Activated naive CD4-positive, alpha-beta T cell treated with anti-CD3 and anti-CD28 coated beads, Interleukin-2, amount 50 U/mL, for 72 hours (primary cell): ENCODE measurements at places on chromosomes 12 and 14.

DNA sequence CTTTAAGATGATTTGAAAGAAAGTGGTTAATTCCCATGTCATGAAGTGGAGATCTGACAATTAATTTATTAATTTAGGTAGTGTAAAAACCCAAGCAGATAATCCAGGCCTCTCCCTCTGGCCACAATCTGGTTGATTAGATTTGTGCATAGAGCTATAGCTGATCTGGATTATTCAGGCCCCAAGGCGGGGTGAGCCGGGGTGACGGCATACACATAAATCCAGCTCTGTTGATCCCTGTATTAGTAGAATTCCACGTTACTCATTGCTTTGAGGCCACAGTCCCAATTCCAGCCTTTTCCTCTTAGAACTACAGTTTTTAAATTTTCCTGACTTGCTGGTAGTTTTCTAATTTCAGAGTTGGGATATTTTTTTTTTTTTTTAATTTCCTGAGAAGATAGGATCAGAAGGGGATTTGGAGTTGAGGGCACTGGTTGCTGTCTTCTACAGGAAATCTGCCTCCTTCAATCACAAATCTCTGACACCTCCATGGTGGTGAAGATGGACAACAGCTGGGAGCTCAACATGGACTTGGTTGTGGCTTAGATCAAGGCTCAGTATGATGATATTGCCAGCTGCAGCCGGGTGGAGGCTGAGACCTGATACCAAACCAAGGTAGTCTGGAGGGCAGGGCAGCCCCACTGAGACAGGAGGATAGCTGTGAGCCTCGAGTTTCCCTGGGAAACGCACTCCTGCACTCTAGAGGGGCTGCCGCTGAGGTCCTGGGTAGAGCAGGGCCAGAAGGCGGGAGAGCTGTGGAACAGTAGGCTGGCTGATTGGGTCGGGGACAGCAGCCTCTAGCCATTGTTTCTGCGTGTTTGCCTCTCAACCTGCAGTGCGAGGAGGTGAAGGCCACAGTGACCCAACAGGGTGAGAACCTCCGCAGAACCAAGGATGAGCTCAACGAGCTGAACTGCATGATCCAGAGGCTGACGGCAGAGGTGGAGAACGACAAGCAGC lies 19.4 kb downstream of the KRT85 start:
- DNase-seq, result no peak

DNA sequence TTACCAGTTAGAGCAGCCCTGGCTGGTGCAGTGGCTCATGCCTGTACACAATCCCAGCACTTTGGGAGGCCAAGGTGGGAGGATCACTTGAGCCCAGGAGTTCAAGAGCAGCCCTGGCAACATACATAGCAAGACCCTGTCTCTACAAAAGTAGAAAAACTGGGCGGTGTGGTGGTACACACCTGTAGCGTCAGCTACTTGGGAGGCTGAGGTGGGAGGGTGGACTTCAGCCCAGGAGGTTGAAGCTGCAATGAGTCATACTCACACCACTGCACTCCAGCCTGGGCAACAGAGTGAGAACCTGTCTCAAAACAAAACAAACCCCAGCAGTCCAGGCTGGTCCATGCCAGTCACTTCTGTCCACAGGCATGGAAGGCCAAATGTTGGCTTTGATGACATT lies 7.4 kb downstream of the COX14 start:
- DNase-seq, result no peak

DNA sequence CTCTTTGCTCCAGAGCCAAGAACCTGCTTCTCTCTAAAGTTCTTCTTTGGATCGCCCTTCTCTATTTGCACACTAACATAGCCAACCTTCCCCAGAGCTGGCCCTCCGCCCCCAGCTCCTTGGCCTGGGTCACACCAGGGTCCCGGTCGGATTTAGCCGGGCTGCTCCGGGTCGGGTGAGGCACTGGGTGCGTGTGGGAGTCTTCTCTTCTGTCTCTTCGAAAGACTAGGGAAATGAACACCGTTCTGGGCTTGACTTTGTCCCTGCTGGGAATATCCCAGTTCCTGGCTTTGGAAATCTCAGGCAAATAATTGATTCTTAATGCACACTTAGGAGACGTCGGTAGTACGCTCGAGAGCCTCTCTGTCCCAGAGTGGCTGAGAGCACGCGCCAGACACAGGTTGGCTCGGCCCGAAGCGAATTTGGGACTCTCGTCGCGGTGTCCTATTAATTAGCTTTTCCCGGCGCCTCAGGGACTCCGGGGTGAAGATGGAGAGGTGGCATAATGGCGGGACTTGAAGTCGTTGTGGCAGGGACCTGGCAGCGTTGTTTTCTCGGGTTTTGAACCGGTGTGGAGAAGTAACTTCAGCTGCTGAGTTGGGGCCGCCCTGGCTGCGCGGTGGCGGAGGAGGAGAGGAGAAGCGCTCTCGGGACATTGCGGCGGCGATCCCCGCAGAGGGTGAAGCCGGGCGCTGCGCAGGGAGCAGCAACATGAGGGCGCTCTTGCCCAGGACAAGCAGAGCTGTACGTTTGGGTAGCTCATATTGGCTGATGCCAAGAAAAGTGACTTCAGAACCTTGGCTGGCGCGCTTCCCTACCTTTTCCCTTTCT lies 7.5 kb downstream of the FOXG1 start:
- DNase-seq, result no peak

DNA sequence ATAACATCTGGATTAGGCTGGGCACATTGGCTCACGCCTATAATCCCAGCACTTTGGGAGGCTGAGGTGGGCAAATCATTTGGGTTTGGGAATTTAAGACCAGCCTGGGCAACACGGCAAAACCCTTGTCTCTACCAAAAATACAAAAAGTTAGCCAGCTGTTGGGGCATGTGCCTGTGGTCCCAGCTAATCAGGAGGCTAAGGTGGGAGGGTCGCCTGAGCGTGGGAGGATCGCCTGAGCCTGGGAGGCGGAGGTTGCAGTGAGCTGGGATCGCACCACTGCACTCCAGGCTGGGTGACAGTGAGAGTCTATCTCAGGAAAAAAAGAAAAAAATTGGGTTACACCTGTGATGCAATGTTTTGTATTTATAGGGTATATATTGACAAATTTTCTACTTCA lies 5.3 kb downstream of the NEK9 start:
- no peak for DNase-seq

- no peak for DNase-seq
Measured at GRCh38 chr12:122995503-122996187, 15.2 kb downstream of the ARL6IP4 start.

DNA sequence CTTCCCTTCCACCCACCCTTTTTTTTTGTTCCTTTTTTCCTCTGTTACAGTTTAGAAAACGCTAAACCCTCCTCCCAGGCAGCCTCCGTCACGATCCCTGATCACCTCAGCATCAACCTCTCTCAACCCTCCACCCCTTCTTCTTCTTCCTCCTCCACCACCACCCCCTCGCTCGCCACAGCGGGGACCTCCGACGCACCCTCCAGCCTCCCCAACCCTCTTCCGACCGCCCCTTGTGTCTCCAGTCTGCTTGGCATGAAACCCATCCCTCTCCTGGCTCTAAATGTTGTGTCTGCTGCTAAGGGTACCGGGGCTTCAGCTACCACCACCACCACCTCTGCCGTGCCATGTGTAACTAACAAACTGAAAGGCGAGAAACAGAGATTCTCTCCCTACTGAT lies 22.9 kb downstream of the PCBP2 start:
- DNase-seq, result no peak

GRCh38 chr14:52464175-52464574 lies 88.1 kb downstream of the TXNDC16 start:
- no peak for DNase-seq

DNA sequence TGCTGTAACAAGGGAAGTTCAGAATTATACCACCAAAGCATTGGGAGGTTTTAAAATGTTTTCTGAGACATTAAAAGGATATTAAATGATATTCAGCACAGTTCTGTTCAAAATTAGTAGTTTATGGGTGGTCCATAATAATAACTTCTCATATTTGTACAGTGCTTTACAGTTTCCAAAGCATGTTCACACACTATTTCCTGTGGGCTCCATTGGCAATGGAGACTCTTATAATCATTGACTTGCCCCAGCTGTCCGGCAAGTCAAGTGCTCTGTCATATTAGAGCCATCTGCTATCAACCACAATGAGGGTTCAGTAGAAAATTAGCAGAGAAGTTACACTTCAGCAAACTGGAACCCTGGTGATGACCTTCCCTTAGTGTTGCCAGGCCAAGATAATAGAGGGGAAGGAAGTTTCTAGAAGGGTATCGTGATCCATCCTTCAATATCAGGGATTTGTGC lies 526.6 kb upstream of the CCDC196 start:
- no peak for DNase-seq

- no peak for DNase-seq
Measured at GRCh38 chr14:100626614-100627013, 39.4 kb upstream of the BEGAIN start.

DNA sequence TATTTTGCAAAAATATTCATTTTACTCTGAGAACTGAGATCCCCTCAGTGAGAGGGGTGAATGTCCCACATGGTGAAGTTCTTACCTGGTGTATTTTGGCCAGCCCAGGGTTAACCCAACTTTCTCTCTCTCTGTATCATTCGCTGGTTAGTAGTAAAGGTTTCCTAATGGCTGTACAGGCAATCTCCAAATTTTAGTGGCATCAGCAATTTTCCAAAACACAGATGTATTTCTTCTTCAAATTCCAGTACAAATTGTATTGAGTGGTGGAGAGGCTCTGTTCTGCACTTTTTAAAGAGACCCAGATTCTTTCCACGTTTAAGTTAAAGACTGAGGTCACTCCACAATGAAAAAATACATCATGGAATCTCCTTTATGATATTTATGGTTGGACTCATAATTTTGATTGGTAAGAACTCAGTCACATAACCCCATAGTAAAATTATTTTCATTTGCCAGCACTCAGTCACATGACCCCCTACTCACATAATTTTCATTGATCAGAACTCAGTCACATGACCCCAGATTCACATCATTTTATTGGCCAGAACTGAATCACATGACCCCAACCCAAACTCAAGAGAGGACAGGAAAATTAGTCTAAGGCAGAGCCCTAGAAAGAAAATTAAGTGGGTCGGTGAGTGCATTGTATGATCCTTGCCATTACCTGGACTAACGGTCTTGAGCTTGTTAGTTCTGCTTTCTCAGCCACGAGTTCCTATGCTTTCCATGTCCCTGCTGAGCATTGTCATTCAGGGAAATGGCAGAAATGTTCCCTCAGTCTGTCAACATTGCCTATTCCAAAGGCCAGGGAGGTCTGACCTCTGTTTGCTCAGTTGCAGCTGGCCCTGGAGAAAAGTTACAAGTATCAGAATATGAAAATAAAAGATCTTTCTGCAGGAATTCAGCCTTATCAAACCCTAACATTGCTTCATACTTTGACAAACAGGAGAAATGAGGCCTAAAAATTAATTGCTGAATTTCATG lies 1536.2 kb downstream of the AACS start:
- no peak for DNase-seq

- no peak for DNase-seq
Measured at GRCh38 chr14:65297744-65298143, 114.8 kb upstream of the FUT8 start.

DNA sequence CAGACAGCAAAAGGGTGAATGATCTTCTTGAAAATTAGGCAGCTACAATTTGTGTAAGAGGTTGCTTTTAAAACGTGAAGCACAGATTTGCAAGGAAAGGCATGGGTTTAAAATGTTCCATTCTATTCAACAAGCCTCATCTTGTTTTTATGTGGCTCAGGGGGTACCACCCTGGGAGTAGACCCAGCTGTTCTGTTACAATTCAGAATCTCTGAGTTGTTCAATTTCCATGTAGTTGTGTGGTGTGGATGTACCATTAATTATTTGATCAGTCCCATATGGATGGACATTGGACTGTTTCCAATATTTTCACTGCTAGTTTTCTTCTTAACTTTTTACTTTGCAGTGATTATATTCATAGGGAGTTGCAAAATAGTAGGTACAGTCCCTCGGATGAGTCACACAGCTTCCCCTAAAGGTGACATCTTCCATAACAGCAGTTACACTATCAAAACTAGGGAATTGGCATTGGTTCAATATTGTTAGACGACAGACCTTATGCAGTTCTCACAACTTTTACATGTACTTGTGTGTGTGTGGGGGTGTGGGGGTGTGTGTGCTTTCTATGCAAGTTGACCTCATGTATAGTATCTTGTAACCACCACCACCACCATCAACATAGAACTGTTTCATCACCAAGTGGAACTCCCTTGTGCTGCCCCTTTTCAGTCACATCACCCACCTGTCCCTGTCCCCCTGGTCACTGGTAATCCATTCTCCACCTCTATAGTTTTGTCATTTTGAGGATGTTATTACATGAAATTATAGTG lies 59.0 kb upstream of the CAPRIN2 start:
- DNase-seq, result no peak

DNA sequence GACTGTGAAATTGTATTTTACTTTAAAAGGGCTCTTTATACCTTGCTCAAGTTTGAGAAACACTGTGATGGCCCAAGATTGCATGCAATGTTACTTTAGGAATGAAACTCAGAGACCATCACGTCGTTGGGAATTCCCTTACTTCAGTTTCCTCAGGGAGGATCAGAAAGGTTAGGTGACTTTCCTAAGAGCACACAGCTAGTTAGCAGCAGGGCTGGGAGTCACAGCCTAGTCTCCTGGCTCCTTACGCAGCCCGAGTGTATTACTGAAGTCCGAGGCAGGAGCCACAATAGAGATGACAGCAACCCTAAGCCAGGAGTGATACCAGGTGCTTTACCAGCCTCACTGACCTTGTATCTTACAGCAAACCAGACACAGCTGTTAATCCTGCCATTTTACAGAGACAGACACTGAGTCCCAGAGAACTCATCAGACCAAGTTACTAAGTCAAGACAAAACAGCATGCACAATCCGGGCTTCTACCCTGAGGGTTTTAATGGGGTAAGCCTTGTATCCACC lies 67.0 kb downstream of the RBM19 start:
- no peak for DNase-seq

DNA sequence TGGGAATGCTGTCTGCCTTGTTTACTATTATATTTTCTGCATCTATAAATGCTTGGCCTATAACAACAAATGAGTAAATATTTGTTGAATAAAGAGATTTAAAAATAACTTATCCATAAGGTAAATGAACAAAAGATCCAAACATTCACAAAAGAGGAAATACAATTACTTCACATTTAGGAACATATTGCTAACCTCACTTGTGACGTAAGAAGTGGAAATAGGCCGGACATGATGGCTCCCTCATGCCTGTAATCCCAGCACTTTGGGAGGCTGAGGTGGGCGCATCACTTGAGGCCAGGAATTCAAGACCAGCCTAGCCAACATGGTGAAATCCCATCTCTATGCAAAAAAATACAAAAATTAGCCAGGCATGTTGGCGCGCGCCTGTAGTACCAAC lies 25.7 kb upstream of the CKAP4 start:
- no peak for DNase-seq

GRCh38 chr12:123801573-123802178 lies 39.6 kb downstream of the DNAH10 start:
- no peak for DNase-seq

DNA sequence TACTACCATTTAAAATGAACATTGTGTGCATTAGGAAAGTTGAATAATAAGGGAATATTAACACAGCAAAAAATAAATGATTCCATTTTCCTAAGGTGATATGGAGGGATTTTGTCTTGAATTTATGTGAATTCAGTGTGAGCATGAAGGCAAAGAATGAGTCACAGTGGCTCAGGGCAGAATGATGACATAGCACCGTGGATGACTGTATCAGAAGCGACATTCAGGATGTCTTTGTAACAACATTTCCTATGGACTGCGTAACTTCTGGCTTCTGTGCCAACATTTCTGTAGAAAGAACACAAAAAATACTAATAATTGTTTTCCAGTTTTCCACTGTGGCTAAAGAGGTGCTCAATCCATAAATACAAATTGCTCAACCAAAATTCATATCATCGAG lies 54.6 kb downstream of the TTC8 start:
- no peak for DNase-seq
